ENCODE measurements at places on chromosomes 5 and 9.
A peak's percentile ranks its signal among the peaks of the same experiment; 100 is the strongest.

GRCh38 chr9:70340572-70340971, 73.9 kb downstream of the KLF9 start:
- no peak for DNase-seq

DNA sequence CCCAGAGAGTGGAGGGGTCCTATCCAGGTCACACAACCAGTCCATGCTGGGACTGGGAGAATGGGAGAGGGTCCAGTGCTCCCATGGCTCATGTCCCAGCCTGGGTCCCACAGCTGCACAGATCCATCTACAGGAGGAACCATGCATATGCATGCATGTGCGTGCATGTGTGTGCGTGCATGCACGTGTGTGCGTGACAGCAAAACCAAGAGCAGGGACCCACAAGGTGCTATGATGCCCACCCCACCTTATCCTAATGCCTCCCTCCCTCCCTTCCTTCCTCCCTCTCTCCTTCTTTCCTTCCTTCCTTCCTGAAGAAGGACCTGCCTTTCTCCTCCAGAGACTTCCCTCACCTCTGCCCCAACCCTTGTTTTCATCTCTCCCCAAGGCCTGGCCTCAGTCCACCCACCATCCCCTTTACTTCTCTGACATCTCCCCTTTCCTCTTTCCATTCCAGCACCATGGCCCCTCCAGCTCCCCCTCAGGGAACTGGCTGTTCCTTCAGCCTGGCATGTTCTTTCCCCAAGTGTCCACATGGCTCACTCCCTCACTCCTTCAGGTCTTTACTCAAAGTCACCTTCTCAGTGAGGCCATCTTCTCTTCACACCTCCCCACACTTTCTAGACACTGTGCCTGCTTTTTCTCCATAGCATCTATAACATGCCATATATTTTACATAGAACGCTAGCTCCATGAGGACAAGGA, 21.8 kb downstream of the AQP7 start:
- no peak for DNase-seq

GRCh38 chr5:138138949-138139780, at the start of gene NME5:
NME5 (minus strand) TSS chr5:138139428; CDS start chr5:138138780, 648 bp downstream.
- no peak for DNase-seq

GRCh38 chr5:110832683-110833082, 93.9 kb downstream of the SLC25A46 start:
- no peak for DNase-seq

DNA sequence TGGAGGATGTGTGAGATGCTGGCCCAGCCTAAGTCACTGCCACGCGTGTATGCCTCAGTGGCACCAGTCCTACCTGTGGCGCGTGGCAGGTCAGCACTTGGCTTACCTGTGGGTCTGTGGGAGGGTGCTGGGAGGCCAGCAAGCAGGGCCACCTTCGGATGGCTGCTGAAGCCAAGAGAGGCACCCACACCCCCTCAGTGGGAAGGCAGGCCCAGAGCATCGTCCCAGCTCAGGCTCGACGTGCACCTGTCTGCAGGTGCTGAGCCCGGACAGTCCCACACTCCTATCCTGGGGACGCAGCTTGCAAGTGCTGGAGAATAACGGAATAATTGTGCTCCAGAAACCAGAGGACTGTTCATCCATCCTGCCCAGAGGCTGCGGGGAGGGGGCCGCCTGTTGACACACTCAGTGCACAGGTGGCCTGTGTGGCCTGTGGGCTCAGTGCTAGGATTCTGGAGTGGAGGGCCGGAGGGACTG, 24.0 kb downstream of the NKD2 start:
- DNase-seq: no peak

- DNase-seq: no peak
Measured at GRCh38 chr5:69034898-69035297, 58.9 kb upstream of the SLC30A5 start.

DNA sequence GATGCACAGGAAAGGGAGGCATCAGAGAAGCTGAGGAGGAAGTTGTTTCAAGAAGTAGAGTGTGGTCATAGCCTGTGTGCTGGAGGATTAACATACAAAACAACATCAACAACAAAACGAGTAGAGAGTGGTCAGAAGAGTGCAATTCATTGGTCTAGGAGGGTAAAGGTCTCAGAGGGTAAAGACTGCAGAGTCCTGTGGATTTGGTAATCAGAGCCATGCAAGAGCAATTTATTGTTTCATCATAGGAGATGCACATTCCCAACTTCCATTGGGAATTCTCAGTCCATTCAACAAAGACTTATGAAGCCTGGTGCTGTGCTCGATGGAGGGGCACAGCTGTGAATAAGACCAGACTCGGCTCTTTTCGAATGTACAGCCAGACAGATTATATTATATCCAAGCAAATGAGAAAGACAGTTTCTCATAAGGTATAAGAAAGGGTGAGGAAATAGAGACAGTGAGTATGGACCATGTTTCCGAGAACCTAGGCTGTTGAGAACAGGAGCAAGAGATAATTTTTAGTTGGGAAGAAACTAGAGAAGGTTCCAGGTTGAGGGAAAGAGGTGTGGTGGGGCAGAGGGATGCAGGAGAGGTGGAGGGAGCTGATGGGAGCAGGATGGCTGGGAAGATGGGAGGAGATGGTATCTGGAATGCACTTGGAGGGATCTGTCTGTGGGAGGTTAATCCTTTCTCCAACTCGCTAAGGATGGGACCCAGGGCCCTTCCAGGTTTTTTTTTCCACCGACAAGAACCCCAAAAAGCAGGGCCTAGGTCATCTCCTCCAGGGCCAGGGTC, 7.9 kb upstream of the MYORG start:
- DNase-seq: no peak

DNA sequence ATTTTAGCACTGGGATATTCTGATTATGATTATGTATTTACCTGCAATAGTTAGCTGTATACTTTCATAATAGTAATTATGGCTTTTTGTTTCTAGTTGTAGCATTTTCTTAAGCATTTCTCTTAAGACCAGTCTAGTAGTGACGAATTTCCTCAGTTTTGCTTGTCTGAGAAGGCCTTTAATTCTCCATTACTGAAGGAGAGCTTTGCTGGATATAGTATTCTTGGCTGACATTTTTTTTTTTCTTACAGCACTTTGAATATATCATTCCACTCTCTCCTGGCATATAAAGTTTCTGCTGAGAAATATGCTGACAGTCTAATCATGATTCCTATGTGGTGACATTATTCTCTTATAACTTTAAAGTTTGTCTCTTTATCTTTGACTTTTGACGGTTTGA, 181.1 kb upstream of the DMRTA1 start:
- no peak for DNase-seq

GRCh38 chr5:9411142-9411541, 134.7 kb downstream of the SEMA5A start:
- no peak for DNase-seq

DNA sequence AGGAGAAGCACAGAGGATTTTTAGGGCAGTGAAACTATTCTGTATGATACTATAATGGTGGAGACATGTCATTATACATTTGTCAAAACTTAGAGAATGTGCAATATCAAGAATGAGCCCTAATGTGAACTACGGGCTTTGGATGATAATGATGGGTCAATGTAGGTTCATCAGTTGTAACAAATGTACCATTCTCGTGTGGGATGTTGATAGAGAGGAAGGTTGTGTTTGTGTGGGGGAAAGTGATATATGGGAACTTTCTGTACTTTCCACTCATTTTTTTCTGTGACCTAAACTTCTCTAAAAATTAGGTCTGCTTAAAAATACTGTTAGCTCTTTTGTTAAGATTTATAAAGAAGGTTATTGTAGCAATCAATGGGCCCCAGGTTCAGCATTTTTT, 138.9 kb downstream of the SPATA31D1 start:
- no peak for DNase-seq

GRCh38 chr9:104866191-104866590, 61.8 kb downstream of the ABCA1 start:
- DNase-seq: no peak

- DNase-seq: no peak
Measured at GRCh38 chr9:71758277-71758676, 10.0 kb downstream of the CEMIP2 start.

DNA sequence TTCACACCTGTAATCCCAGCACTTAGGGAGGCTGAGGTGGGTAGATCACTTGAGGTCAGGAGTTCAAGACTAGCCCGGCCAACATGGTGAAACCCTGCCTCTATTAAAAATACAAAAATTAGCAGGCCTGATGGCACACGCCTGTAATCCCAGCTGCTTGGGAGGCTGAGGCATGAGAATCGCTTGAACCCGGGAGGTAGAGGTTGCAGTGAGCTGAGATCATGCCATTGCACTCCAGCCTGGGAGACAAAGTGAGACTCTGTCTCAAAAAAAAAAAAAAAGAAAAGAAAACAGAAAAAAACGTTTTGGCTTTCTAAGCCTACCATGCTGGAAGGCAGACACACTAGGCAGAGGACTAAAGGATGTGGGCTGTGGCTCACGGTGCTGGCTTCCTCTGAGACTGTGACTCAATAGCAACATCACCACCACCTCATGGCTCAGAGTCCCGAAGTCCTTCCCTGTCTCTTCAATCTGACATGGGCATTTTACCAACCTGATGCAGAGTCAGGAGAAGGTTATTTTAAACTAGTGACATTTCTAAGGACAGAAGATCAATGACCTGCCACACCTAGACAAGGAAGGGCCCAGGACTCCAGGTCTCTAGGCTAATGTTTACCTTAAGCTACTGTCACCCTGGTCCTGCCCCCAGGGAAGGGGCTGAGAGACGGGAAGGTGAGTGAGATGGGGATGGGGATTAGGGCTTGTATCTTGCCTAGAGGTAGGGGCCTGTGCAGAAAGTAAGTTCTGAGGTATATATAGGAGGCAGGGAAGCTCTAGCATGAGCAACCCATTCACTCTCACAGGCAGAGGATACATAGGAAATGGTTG, 3.7 kb downstream of the ECSCR start:
- DNase-seq: peak; percentile 21

DNA sequence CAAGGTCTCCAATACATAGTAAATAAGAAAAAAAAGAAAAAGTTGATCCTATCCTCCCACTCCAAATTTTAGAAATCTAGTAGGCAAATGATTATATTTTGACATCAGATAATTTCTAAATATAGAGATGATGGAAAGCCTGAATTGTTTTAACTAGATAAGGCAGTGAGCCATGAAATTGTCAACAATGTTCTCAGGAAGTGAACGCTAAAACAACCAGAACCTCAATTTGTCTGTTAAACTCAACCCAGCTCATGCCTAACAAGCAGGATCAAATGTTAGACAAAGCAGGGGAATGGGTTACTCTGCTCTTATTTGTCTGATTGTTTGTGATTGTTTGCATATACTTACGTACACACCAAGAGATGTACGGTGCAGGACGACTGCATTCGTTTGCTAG, 49.2 kb downstream of the ESM1 start:
- DNase-seq: no peak

- no peak for DNase-seq
Measured at GRCh38 chr5:92371889-92372235, 988.7 kb upstream of the ARRDC3 start.

- DNase-seq: no peak
Measured at GRCh38 chr5:76831110-76831452, 12.3 kb downstream of the F2RL1 start.

GRCh38 chr9:129698254-129698757, 32.9 kb downstream of the PRRX2 start:
- no peak for DNase-seq

DNA sequence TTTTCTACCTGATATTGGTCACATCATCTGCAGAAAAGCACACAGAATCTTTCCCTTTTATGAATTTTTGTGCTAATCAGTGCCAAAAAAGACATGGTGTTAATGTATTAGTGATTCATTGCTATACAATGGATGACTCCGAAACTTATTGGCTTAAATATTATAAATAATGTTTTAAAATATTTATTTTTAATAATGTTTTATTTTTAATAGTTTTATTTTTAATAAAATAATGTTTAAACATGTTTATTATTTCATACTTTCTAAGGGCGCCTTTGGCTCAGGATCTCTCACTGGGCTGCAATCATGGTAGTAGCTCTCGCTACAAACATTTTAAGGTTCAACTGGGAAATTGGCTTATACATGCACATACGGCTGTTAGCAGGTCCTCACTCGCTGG, 65.7 kb downstream of the CDH12 start:
- DNase-seq: no peak

- DNase-seq: no peak
Measured at GRCh38 chr5:89377767-89378455, 494.9 kb upstream of the MEF2C start.

DNA sequence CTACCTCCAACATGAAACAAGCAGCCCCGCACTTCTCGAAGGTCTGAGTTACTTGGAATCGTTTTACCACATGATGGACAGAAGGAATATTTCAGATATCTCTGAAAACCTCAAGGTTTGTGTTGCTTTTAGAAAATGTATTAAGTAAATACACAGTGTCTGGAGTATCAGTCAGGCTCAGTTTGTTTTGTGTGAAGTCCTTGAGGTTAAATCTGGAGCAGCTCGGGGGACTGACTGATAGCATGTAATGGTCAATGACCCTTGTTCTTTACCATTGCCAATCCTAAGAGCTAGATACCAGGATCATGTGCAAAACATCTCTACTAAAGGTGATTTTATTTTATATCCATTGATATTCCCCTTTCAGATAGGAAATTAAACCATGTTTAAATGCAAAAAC, 26.9 kb upstream of the LNPEP start:
- DNase-seq: no peak

- DNase-seq: no peak
Measured at GRCh38 chr5:123364441-123365155, 58.6 kb downstream of the CEP120 start.

- no peak for DNase-seq
Measured at GRCh38 chr9:73133921-73134407, 17.7 kb upstream of the ANXA1 start.

GRCh38 chr5:53386341-53386740, 94.1 kb upstream of the FST start:
- no peak for DNase-seq

DNA sequence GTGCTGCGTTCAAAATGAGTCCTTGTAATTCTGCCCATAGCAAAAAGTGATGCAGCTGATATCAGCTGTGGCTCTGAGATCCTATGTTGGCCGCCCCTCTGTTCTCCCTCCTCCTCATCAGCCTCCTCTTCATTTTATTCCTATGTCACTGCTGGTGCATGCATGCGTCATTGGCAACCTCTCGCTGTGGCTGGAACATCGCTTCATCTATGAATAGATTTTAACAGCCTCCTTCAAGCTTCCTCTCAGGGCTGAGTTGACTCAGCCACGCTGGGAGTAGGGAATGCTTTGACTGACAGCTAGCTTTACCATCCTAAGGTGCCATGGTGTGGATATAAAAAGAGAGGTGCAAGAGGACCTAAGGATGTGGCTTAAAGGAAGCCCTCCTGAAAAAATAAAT, 303.5 kb downstream of the PLK2 start:
- no peak for DNase-seq

DNA sequence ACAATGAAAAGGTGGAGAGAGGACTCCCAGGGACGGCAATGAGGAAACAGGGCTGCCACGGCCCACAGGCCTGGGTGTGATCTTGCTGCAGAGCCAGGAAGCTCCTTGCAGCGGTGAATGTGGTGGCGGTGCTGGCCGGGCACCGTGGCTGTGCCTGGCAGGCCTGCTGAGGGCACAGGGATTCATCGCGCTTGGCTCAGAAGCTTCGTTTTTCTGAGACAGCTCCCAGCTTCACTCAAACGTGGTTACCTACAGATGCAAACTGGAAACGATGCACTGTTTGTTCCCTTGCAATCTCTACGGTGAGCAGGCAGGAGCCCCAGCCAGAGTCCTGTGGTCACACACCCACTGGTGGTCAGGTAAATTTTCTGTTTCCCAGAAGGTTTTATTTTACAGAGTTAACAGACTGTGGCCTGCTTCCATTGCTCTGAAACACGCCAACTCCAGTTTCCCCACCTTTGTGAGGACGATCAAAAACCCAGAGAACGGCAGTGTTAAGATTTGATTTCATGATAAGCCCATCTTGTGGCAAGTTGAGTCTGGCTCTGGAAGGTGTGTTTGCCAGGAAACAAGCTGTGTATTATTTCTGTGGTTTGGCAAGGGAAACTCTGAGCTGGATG, 183.9 kb downstream of the AUH start:
- DNase-seq: no peak

GRCh38 chr9:84139296-84140070, 158.9 kb downstream of the RMI1 start:
- no peak for DNase-seq
